Breast epithelium (tissue), 4 donors: ENCODE measurements at places on chromosomes 1 and 21. TPM values are rescaled to one million over a fixed set of nuclear protein-coding genes. Genes with fewer than 3 reads are reported as not detected.

- H3K4me3 ChIP-seq = peak overlapping the region; percentile 49
- no peaks in the 10 kb centered on the region for H3K36me3 ChIP-seq
- H3K27ac ChIP-seq = peak overlapping the region; percentile 81
These were observed 699 bp upstream of the NES start for GRCh38 chr1:156677616-156678596.

- H3K4me3 ChIP-seq = no peak overlapping the region
- H3K27ac ChIP-seq = no peak overlapping the region
- H3K27me3 ChIP-seq = no peaks in the 10 kb centered on the region
- no peaks in the 10 kb centered on the region for H3K36me3 ChIP-seq
These were observed 35.1 kb downstream of the TMEM51 start for GRCh38 chr1:15188678-15189077.

DNA sequence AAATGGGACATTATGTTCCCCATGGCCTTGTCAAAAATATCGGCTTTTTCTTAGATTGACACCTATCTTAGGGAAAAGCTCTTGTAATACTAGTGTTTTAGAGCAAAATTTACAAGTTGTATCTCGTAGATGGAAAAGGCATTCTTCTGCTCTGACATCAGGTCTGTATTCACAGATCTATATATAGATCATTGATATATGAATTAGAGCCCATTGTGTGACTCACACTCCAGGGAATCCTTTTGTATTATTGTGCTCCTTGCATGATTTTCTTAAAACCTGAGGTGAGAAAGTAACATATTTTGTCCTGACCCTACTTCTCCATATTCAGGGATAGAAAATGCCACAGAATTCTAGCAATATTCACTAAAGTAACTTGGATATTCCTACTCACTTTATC, 1160.8 kb upstream of the B3GALT2 start:
- no peak overlapping the region for H3K27ac ChIP-seq
- no peaks in the 10 kb centered on the region for H3K27me3 ChIP-seq
- DNase-seq = no peak
- no peak overlapping the region for H3K4me3 ChIP-seq
- H3K4me1 ChIP-seq = no peaks in the 10 kb centered on the region
- H3K36me3 ChIP-seq = no peaks in the 10 kb centered on the region

DNA sequence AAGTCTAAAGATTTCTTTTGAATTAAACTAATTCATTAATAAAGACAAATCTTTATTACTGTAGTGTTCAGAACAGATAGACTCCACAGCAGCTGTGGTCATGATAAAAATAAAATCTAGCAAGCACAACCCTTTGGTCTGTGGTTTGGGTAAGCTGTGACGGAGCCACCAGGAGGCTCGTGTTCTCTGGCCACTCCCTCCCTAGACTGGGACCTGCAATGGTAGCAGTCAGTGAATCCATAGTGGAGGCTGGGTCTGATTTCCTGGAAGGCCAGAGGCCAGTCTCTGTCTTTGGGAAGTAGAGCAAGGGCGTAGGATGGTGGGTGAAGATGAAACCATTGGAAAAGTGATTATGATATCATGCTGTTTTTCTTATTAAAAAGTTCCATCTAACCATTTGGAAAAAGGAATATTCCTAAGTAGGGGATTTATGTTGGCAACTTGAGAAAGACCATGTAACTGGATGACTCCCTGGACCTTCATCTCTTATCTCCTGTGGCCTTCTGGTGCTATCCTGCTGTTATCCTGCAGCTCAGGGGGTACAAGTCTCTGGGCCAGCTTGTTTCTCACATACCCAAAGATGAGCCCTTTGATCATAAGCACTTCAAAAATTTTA, 39.0 kb downstream of the TENT5C start:
- H3K4me1 ChIP-seq = no peaks in the 10 kb centered on the region
- H3K36me3 ChIP-seq = no peaks in the 10 kb centered on the region
- no peaks in the 10 kb centered on the region for H3K27me3 ChIP-seq
- no peak for DNase-seq
- no peak overlapping the region for H3K27ac ChIP-seq

DNA sequence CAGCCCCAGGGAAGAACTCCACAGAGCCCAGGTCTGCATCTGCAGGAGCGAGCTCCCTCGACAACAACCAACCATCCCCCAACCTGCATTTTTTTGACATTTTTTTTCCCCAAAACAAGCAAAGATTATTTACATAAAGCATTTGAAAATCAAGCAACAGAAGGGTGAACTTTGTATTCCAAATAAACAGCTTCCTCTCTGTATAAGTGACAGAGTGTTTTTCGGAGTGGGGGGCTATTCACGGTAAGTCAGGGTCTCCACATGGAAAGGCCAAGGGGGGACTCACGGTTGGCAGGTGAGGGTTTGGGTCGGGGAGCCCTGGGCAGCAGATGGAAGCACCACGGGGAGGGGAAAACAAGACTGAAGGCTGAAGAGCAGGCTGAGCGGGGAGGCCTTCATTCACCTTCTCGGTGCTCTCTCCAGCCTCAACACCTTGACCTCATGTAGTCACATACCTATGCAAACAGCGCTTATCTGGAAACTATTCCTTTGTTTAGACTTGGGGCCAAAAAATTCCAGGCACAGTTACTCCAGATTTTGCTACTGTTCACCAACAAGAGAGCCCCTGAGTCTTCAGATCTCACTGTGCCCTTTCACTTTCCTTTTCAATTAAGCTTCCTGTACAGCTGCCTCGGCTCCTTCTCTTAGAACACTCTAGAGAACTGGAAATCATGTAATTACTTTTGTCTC, 27.6 kb downstream of the C2CD2 start:
- DNase-seq = peak; percentile 37
- peak overlapping the region; percentile 31 for H3K4me3 ChIP-seq
- peak overlapping the region; percentile 74 for H3K27ac ChIP-seq
- H3K27me3 ChIP-seq = no peaks in the 10 kb centered on the region
- no peaks in the 10 kb centered on the region for H3K36me3 ChIP-seq

DNA sequence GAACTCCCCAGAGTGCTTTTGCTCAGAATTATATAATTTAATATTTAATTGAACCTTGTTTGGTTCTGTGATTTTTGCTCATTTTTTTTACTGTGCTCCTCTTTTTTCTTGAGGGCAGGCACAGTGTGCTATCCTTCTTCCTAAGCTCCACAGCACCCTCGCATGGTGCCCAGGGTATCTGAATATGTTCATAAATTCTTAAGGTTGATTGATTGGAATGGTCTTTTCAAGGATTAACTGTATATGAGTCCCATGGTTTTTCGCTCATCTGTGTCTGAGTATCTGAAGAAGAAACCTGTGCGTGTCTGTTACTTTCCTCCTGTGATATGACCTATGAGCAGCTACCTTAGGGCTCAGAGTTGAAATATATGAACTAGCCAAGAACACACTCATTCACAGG, 393.7 kb downstream of the HLX start:
- no peak overlapping the region for H3K4me3 ChIP-seq
- H3K4me1 ChIP-seq = no peaks in the 10 kb centered on the region
- no peaks in the 10 kb centered on the region for H3K36me3 ChIP-seq
- no peak overlapping the region for H3K27ac ChIP-seq
- no peaks in the 10 kb centered on the region for H3K27me3 ChIP-seq

GRCh38 chr1:226048886-226049285, 13.6 kb upstream of the H3-3A start:
- no peaks in the 10 kb centered on the region for H3K36me3 ChIP-seq
- DNase-seq = no peak
- H3K4me1 ChIP-seq = no peaks in the 10 kb centered on the region
- H3K4me3 ChIP-seq = no peak overlapping the region

DNA sequence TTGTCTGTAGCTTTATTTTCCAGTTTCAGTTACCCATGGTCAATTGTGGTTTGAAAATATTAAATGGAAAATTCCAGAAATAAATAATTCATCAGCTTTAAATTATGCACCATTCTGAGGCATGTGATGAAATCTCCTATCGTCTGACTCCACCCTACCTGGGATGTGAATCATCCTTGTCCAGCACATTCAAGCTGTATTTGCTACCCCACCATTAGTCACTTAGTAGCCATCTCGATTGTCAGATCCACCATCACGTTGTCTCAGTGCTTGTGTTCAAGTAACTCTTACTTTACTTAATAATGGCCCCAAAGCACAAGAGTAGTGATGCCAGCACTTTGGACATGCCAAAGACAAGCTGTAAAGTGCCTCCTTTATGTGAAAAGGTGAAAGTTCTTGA, 4.0 kb downstream of the STPG1 start:
- H3K4me3 ChIP-seq = no peak overlapping the region
- H3K4me1 ChIP-seq = no peaks in the 10 kb centered on the region
- no peak overlapping the region for H3K27ac ChIP-seq
- H3K27me3 ChIP-seq = no peaks in the 10 kb centered on the region

- H3K27ac ChIP-seq = no peak overlapping the region
- H3K4me3 ChIP-seq = no peak overlapping the region
- no peaks in the 10 kb centered on the region for H3K36me3 ChIP-seq
These were observed 216.0 kb upstream of the NFIA start for GRCh38 chr1:60866226-60866900.

DNA sequence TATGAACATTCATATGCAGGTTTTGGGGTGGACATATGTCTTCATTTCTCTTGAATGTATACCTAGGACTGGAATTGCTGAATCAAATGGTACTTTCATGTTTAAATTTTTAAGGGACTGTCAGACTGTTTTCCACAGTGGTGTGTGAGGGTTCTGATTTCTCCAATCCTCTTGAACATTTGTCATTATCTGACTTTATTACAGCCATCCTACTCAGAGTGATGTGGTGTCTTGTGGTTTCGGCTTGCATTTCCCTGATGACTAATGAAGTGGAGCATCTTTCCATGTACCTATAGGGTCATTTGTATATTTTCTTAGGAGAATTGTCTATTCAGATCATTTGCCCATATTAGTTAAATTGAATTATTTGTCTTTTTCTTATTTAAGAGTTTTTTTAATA, 35.4 kb upstream of the ZNF281 start:
- no peaks in the 10 kb centered on the region for H3K4me1 ChIP-seq
- H3K36me3 ChIP-seq = no peaks in the 10 kb centered on the region
- H3K27me3 ChIP-seq = no peaks in the 10 kb centered on the region
- no peak overlapping the region for H3K4me3 ChIP-seq
- no peak overlapping the region for H3K27ac ChIP-seq

DNA sequence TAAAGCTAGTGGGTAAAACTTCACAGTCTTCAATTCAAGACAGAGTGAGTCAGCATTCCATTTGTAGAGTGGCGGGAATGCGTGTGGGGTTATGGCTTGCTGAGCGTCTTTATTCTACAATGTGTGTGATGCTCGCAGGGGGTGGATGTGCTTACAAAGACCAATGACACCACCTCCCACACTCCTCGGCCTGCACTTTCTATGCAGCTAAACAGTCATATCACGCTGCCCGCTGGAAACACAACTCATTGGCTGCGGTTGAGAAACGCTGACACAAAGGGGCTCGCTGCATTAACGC, 298.5 kb downstream of the PCP4 start:
- no peaks in the 10 kb centered on the region for H3K36me3 ChIP-seq
- H3K27me3 ChIP-seq = no peaks in the 10 kb centered on the region
- H3K4me3 ChIP-seq = no peak overlapping the region
- no peak for DNase-seq
- H3K4me1 ChIP-seq = no peaks in the 10 kb centered on the region

DNA sequence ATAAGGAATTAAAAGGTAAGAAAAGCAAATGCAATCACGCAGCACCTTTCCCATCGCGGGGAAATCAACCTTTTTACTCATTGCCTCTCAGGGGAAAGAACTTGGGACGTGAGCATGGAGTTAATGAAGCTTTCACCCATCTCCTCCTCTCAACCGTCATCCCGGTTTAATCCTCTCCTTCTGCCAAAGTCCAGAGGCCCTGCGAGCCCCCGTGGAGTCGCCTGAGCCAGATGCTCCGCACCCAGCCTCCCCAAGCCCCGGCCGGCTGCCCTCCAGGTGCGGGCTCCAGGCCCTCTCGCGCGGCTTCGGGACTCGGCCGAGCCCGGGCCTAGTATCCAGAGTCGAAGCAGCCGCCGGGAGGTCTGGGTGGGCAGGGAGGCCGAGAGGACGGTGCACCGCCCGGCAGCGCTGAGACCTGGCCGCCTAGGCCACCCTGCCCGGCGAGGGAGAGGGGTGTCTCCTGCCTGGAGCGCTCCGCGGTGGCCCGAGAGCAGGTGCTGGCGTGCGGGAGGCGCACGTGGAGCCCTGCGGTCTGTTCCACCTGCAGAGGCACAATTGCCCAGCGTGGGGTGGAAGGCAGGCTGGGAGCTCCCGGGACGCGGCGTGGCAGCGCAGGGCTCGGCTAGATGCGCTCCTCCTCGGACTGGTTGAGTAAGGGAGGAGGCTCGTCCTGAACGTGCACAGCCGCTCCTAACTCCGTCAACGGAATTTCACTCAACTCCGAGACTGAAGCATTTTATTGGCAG, 218.5 kb downstream of the SDCCAG8 start:
- peak overlapping the region; percentile 21 for H3K27ac ChIP-seq
- H3K36me3 ChIP-seq = no peaks in the 10 kb centered on the region
- no peaks in the 10 kb centered on the region for H3K27me3 ChIP-seq
- DNase-seq = no peak
- no peak overlapping the region for H3K4me3 ChIP-seq
- no peaks in the 10 kb centered on the region for H3K4me1 ChIP-seq

GRCh38 chr1:87148661-87149060, 180.0 kb upstream of the LMO4 start:
- no peaks in the 10 kb centered on the region for H3K4me1 ChIP-seq
- no peaks in the 10 kb centered on the region for H3K27me3 ChIP-seq
- DNase-seq = no peak
- H3K36me3 ChIP-seq = no peaks in the 10 kb centered on the region

DNA sequence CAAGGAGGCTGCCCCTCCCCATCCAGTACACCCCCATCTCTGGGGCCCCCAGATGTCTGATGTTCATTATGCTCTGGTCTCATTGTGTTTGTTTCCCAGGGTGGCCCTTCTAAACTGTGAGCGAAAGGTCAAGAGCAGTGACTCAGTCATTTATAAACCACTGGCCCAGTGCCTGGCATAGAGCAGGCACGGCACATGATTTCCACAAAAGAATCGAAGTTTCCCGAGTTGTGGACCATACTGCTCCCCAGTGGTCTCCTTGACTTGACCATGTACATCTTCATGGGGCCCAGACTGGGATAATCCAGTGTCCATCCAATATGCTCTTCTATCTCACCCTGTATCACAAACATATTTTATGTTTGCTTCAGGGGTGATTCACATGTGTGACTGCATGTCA, 153.3 kb downstream of the NR5A2 start:
- no peak for DNase-seq
- no peaks in the 10 kb centered on the region for H3K27me3 ChIP-seq
- no peak overlapping the region for H3K4me3 ChIP-seq
- H3K36me3 ChIP-seq = no peaks in the 10 kb centered on the region
- H3K4me1 ChIP-seq = no peaks in the 10 kb centered on the region
- H3K27ac ChIP-seq = no peak overlapping the region

- H3K4me1 ChIP-seq = peaks cover 3% of the 10 kb centered on the region
- DNase-seq = no peak
- H3K4me3 ChIP-seq = no peak overlapping the region
- peak overlapping the region; percentile 12 for H3K27ac ChIP-seq
- no peaks in the 10 kb centered on the region for H3K27me3 ChIP-seq
- H3K36me3 ChIP-seq = no peaks in the 10 kb centered on the region
These were observed 1.8 kb upstream of the PRELP start for GRCh38 chr1:203473781-203474305.

- no peak for DNase-seq
- H3K36me3 ChIP-seq = no peaks in the 10 kb centered on the region
- H3K4me3 ChIP-seq = no peak overlapping the region
- peak overlapping the region; percentile 50 for H3K27ac ChIP-seq
These were observed 44.2 kb downstream of the OSBPL9 start for GRCh38 chr1:51661081-51661518.

The AMY1C gene
- not detected for total RNA-seq

The PRAMEF18 gene
- not detected for total RNA-seq

The RSBN1 gene
- 28.2 TPM for total RNA-seq

The SLC25A34 gene
- total RNA-seq = 1.0 TPM
